Ecto neural progenitor cell (in vitro differentiated cells): ENCODE measurements at places on chromosomes 12 and 14.

DNA sequence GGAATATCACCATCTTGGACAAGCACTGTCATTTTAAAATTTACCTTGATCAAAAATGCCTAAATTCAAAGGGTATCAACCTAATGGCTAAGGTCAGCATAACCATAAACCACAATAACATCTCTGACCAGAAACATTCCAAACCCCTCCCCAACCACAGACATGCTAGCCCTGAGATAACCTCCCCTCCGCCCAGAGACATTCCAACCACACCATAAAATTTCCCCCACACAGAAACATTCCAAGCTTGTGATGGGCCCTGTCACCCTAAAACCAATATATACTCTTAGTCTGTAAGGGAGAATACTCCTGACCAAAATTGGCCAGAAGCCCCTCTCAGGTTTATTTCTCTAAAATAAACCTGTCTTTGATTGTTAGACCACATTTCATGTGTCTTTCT, 17.7 kb downstream of the EPYC start:
- no peak for DNase-seq

DNA sequence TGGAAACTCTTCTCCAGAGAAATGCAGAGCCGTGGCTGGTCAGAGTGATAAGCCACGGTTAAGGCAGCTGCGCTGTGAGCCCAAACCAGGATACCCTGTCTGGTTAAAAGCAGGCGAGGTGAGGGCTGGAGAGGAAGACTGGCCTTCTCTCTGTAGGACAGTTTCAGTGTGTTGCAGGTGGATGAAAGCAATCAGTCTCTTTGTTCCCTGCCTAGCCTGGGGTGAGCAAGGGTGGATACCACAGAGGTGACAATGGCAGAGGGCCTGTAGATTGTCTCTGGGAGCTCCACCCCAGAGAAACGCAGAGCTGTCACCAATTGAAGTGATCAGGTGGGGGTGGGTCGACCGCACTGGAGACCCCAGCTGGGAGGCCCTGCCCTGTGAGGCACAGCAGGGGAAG, 621.9 kb downstream of the LRFN5 start:
- no peak for DNase-seq

DNA sequence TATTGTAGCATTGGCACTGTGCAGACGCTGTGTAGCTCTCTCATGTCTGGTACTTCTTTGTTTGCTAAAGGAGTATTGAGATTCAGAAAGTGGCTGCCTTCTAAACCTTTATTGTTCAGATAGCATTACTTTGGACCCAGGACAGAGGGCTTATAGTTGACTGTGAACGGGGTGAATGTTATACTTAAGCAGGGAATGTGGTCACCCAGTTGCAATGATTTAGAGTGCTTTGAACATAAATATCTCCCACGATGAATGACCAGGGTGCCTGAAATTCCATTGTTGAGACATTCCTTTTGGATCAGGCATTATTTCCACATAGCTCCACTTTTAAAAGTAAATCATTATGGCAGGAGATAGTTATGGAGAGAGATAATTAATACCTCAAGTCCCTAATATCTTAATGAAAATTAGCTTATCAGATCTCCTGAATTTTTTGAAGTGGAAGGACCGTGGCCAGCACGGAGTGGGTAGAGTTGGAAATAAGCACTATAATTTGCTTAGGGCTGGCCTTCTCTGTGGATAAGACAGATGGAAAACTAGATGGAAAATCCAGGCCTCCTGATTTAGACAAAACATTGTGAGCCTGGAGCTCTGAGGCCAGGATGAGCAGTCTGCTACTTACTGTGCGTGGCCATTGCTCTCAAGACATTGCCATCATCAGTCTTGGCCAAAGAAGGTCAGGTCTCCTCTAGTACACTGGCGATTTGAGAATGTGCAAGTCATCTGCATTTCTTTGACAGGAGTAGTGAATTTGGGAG, 114.5 kb downstream of the ETV6 start:
- peak; percentile 23 for DNase-seq

DNA sequence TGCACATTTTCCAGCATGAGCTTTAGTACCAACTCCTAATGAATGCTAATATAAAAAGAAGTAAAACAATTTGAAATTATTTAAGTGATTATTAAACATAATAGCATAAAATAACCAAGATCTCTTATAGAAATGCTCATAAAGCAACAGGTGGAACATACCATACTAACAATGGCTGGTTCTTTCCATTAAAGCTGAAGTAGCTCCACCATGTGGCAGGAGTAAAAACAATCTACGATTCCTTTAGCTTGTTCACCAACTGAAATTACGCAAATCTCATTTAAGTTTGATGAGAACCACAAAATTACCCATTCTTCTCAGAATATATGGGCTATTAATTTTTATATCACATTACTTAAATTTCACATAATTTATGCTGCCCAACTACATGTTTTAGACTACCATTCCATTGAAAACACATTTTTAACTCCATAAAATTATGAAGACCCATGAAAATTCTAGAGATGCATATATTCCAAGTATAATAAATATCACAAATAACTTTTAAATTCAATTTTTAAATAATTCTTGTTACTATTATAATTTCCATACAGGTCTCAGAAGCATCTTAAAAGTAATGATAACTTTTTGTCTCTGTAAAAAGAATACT, 213.6 kb downstream of the DAD1 start:
- no peak for DNase-seq

- no peak for DNase-seq
These were observed 24.6 kb downstream of the GCN1 start for GRCh38 chr12:120169946-120170345.

GRCh38 chr12:108141600-108142130, 12.6 kb downstream of the WSCD2 start:
- no peak for DNase-seq

DNA sequence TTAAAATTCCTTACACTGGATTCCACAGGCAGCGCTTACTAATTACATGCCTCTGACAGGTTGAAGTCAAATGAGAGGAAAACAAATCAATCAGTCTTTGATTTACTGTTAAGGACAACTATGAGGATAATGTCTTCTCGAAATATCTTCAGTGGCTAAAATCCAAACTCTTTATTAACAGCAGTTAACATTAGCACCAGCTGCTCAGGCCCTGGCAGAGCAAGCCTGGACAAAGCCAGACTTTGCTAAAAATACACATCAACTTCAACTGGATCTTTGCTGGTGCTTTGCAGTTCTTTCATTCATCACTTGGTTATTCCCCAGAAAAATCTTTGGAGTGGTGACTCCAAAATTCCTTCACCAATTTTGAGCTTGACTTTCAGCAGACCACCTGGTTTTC, 98.7 kb downstream of the HECTD4 start:
- no peak for DNase-seq

- DNase-seq, result no peak
These were observed 812.4 kb downstream of the NRXN3 start for GRCh38 chr14:78982551-78982950.

DNA sequence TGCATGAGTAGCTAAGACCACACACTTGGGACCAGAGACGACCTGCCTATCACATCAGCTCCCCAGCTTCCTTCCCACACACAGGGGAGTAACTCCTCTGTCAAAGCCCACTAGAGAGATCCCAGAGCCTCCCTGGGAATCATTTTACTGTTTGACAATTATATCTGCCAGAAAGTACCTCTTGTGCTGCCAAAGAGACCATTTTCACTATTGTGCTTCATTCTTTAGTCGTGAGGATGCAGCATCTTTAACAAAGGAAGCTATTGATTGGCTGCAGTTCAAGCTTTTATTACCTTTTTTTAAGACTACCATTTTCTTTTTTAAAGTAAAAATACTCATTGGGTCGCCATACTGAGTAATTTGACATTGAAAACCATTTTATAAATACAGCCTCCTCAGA, 194.5 kb upstream of the RGS6 start:
- no peak for DNase-seq

DNA sequence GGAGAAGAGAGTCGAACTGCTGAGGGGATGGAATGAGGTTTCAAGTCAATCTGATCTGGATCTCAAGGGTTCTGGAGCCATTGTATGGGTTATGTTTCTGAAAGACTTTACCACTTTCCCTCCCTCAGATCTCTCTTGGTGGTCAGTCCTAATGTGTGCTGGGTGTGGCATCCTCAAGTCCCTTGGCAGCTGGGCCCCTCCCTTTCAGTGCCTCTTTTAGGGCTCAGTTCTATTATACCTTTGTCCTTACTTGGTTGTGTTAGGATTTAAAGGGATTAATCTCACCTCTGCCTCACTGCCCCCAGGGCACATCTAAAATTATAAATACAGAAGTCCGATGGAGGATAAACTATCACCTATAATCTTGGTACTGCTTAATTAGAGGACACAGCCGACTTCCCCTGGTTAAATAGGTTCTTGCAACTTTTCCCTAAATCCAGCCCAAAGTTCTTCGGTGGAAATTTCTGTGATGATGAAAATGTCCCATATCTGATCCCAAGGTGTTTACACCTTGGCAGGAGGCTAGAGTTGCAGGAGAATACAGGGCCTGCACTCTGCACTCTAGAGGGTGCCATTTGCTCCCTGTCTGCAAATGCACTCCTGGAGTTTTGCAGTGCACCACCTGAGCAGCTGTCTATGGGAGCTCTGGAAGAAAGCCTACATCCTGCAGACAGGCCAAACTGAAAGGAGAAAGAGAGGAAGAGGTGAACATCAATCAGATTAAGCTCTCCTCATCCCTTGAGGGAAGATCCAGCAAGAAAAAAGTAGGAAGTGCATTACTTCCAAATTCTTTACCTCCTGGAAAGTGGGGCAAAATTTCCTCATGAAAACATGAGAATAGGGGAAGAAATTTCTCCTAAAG, 106.8 kb downstream of the NUAK1 start:
- no peak for DNase-seq

- DNase-seq, result peak; percentile 63
These were observed 43.1 kb downstream of the LLPH start for GRCh38 chr12:66087365-66087943.

- no peak for DNase-seq
These were observed 4.9 kb upstream of the SLC2A3 start for GRCh38 chr12:7940906-7941305.

GRCh38 chr12:54398995-54399793, 14.7 kb upstream of the ZNF385A start:
- DNase-seq, result peak; percentile 95

DNA sequence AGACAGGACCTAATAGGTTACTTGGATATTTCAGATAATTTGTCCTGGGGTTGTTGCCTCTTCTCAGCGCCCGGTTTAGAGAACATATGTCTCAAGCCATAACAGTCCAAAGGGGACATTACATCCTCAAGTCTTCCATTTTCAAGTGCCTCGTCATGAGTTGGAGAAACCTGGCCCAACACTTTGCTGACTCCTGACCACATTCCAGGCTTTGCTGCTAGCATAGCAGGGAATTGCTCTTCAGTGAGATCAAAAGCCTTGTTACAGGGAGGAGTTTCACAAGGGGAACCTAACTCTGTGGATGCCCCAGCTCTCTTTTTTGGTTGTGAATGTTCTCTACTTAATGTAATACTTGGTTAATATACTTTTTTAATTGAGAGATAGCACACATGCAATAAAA, 8.2 kb upstream of the MMP19 start:
- no peak for DNase-seq

GRCh38 chr12:4169531-4169930, 104.0 kb upstream of the CCND2 start:
- DNase-seq, result no peak

- DNase-seq, result no peak
These were observed 99.9 kb downstream of the NINJ2 start for GRCh38 chr12:563250-563781.

GRCh38 chr12:88577537-88577936, 2.7 kb downstream of the KITLG start:
- no peak for DNase-seq

GRCh38 chr12:93006471-93007208, 77.5 kb upstream of the EEA1 start:
- no peak for DNase-seq
